Stimulated activated CD8-positive, alpha-beta memory T cell treated with anti-CD3 and anti-CD28 coated beads, Interleukin-7, amount 100 ng/mL, for 1 hour (primary cell): ENCODE measurements at places on chromosomes 4 and X.

DNA sequence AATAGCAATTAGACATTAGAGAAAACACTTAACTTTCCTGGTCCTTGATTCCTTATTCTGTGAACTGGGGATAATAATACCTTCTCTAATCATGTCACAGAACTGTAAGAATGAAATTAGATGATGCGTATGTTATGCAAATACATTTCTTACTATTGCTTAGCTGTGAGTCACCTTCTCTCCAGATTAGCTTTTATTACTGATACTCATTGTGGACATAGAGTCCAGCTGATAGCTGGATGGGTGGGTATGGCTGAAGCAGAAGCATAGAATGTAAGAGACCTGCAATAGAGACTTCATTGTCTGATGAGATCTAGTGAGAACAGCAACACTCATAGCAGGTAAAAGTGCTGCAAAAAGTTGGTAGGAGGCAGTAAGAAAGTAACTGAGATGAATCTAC, 437.2 kb upstream of the ZFP42 start:
- DNase-seq, result no peak

GRCh38 chr4:176742211-176742610, 50.5 kb downstream of the VEGFC start:
- DNase-seq, result no peak

DNA sequence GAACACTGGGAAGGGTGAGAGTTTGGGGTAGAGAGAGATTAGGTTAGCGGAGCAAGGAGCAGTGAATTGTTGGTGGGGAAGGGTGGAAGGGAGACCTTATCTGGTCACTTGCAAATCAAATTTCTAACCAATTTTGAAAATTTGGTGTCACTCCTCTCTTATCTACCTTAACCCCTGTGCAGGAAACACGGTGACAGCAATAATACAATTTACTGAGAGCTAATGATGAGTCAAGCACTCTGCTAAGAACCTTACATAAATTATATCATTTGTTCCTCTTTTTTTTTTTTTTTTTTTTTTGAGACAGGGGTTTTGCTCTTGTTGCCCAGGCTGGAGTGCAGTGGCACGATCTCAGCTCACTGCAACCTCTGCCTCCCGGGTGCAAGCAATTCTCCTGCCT, 116.4 kb downstream of the C4orf51 start:
- no peak for DNase-seq

DNA sequence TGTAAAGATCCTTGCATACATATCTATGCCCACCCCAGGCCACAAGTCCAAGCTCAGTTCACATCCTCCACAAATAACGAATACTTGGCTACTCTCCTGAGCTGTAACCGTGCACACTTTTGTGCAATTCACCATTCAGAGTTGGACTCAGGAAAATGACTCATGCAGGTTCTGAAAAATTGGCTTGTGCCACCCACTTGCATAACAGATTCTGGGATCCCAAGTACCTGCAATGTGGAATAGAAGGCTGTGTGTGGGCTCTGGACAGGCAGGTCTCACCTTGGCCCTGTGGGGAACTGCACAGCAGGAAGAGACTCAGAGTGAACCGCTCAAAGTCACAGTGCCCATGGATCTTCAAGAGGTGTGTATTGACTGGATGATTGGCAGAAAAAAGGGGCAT, 502.7 kb downstream of the PACRGL start:
- DNase-seq, result no peak

DNA sequence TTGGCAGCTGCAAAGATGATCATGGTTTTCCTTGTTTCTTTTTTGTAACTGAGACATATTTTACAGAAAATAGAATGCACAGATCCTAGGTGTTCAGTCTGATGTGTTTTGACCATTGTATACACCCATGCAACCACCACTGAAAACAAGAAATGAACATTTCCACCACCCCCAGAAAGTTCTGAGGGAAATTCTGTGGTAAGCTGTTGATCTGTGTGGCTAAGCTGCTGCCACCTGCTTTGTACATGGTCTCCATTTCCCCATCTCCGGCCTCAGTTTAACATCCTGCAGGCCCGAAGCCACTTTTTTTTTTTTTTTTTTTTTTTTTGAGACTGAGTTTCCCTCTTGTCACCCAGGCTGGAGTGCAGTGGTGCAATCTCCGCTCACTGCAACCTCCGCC, 65.3 kb downstream of the NYX start:
- no peak for DNase-seq

DNA sequence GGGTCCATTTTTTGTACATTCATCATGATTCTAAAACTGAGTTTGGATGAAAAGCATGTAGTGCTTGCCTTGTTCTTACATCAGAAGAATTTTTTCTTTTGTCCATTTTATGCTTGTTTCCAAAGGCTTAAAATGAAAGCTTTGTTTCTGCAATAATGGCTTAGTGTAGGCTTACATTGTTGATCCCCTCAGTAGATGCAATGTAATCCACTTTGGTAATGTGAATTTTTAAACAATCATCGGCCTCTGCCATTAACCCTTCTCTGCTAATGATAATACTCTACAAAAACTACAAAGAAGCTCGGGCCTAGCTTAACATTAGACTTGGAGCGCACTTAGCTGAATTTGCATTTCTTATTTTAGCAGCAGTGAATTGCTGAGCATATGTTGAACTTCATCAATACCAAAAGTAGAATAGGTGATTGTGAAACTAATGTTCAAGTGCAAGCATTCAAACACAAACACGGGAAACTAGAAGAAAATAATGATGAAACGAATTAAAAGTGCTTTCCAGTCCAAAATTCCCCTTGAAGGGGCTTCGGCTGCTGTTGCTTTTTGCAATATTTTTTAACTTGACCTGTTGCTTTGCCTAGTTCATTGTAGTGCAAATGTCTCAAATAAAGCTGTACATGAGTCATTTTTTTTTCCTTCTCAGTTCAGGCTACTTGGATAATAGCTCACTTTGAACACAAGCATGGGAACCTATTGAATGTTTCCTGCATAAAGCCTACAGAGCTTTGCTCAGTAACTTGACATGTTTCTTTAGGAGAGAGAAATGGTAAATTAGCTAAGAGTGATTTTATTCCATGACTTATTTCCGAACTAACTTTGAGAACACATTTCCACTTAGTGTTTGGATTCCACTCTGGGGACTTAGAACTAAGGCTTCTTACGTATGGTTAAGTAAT, 66.5 kb downstream of the SLIT2 start:
- no peak for DNase-seq

DNA sequence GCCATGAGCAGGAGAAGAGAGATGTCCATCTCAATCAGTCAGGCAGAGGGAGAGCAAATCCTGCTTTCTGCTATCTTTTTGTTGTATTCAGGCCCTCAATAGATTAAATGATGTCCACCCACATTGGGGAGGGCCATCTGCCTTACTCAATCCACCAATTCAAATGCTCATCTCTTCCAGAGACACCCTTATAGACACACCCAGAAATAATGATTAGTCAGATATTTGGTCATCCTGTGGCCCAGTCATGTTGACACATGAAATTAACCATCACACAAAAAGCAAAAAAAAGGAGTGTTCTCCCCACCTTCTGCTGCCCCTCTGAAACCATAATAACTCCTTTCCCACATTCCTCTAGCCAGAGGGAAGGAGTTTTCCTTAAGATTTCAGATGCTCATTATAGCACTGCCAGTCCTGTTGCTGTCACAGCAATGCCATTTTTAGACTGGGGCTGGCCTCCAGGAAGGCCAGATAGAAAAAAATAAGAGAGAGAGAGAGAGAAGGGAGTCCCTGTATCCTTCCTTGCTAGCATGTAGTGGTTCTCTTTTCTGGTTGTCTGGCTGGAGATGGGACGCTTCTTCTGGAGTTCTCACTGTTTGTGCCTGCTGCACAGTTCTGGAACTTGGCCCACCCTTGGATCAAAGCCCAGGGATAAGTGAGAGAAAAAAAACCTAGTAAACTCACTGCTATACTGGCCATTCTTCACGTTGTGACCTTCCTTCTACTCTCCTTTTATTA, 177.7 kb downstream of the RBM46 start:
- DNase-seq, result no peak

GRCh38 chrX:154991039-154991438, 31.5 kb downstream of the F8 start:
- DNase-seq, result no peak

GRCh38 chr4:128394778-128395177, 107.2 kb upstream of the PGRMC2 start:
- DNase-seq, result no peak

GRCh38 chrX:11100281-11101035, 10.7 kb upstream of the HCCS start:
- DNase-seq, result no peak

DNA sequence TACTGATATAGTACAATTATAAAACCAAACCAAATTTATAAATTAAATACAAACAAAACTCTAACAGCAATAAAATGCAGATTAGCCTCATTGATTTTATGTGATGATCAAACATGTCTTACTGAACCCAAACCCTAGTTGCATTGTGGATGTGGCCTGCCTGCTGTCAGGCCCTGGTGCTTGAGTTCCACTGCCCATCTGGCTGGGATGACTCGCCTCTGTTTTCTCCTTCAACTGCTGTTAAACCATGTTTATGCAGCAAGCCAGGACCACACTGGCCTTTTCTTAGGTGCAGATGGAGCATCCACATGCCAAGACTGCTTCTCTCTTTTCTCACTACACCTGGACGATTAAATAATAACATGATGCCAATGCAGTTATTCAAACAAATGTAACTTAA, 22.6 kb downstream of the NAP1L5 start:
- DNase-seq, result no peak

DNA sequence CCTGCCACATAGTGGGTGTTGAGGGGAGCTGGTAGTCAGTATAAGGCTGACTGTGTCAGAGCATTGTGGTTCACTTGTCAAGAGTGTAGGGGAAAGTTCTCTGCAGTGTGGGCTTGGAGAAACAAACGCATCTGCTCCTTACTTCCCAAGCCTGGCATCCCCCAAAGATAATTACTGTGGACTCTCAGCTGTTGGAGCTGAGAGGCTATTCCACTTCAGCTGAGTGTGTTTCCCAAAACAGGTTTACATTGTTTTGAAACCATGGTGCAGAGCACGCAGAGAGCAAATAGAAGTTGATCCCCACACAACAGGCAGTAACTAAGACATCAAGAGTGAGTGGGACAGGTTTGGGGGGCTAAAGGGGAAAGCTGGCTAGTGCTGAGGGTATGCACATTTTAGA, 181.0 kb upstream of the EOLA2 start:
- no peak for DNase-seq
